ENCODE measurements at places on chromosomes 11 and 22. TPM values are rescaled to one million over a fixed set of nuclear protein-coding genes. Genes with fewer than 3 reads are reported as not detected.

The DDI1 gene
- not detected for total RNA-seq

The C11orf52 gene
- total RNA-seq: 34.4 TPM

The KCNJ1 gene
- not detected for total RNA-seq

The MOGAT2 gene
- 1.4 TPM for total RNA-seq

The PLAAT5 gene
- 1.7 TPM for total RNA-seq

The OR8D1 gene
- total RNA-seq: not detected

The SAA1 gene
- total RNA-seq: 19.3 TPM

The C22orf31 gene
- not detected for total RNA-seq

The ANKK1 gene
- total RNA-seq: 0.29 TPM

The LRRC32 gene
- 33.2 TPM for total RNA-seq

The APOL3 gene
- 20.9 TPM for total RNA-seq

The E2F8 gene
- 0.32 TPM for total RNA-seq

The SOX6 gene
- total RNA-seq: 36.1 TPM

The TUT1 gene
- total RNA-seq: 26.2 TPM

The CFAP68 gene
- total RNA-seq: 21.8 TPM

The SLC22A12 gene
- total RNA-seq: not detected

The NPTXR gene
- total RNA-seq: 15.0 TPM

The LARGE1 gene
- 65.6 TPM for total RNA-seq

The OR2AT4 gene
- not detected for total RNA-seq

The MRGPRF gene
- total RNA-seq: 43.8 TPM

The MS4A15 gene
- total RNA-seq: not detected

The CABP4 gene
- total RNA-seq: 3.8 TPM

The OR52D1 gene
- total RNA-seq: not detected

The PANX3 gene
- not detected for total RNA-seq

The OR4X1 gene
- total RNA-seq: not detected

The PKP3 gene
- 70.8 TPM for total RNA-seq

The SPON1 gene
- 195 TPM for total RNA-seq

The OR56A5 gene
- not detected for total RNA-seq

The CARD10 gene
- 62.8 TPM for total RNA-seq

The OR52I1 gene
- total RNA-seq: not detected

The APOBEC3B gene
- 1.8 TPM for total RNA-seq

The PARVG gene
- 23.3 TPM for total RNA-seq

The TMEM191C gene
- 2.8 TPM for total RNA-seq

The PRSS23 gene
- 178 TPM for total RNA-seq

The NOX4 gene
- total RNA-seq: 1.9 TPM

The MMP27 gene
- not detected for total RNA-seq

The APOA5 gene
- 0.29 TPM for total RNA-seq

The EI24 gene
- 77.3 TPM for total RNA-seq

The POU2AF3 gene
- total RNA-seq: 14.0 TPM

The OR5M8 gene
- not detected for total RNA-seq

The RHOD gene
- total RNA-seq: 23.3 TPM

The HTR3A gene
- 0.29 TPM for total RNA-seq

The BARX2 gene
- total RNA-seq: 7.0 TPM

The HEPN1 gene
- not detected for total RNA-seq

The ZC3H12C gene
- 13.9 TPM for total RNA-seq

The TXN2 gene
- total RNA-seq: 81.6 TPM

The OR6X1 gene
- total RNA-seq: not detected

The OR8K3 gene
- total RNA-seq: not detected

The OR5D16 gene
- not detected for total RNA-seq

The HTR3B gene
- total RNA-seq: not detected

The PAMR1 gene
- total RNA-seq: 7.6 TPM

The PATE1 gene
- not detected for total RNA-seq

The POU2AF1 gene
- total RNA-seq: 12.9 TPM

The SCUBE2 gene
- total RNA-seq: 22.0 TPM

The GNAZ gene
- 119 TPM for total RNA-seq

The IFITM1 gene
- 55.4 TPM for total RNA-seq

The ALX4 gene
- 0.03 TPM for total RNA-seq
